CD4-positive, alpha-beta T cell treated with Interleukin-2 at 100 ng/mL for 4 hours (primary cell): ENCODE measurements at places on chromosomes 7 and 10.

GRCh38 chr7:28984631-28985030 is 26.5 kb upstream of the TRIL start:
- DNase-seq = no peak

- DNase-seq = no peak
Measured at GRCh38 chr10:680146-680545, 9.3 kb downstream of the DIP2C start.

GRCh38 chr7:155541986-155542675 is 4.2 kb downstream of the CNPY1 start:
- DNase-seq = no peak

DNA sequence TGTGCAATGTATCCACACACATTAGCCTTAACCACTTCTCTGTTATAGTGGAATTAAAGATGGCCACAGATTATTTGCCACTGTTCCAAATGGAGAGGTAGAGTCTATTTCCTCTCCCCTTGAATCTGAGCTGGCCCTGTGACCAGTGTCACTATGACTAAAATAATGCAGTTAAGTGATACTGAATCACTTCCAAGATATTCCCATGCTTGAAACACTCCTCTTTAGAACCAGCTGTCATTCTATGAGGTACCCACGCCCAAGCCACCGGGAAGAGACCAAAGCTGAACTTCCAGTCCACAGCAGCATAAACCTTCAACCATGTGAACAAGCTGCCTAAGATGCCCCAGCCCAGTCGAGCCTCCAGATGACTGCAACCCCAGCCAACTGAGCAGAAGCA is 2.1 kb upstream of the DHX32 start:
- no peak for DNase-seq

- DNase-seq = no peak
Measured at GRCh38 chr7:132751244-132751647, 175.0 kb upstream of the PLXNA4 start.

GRCh38 chr10:35778306-35778705 is 136.2 kb upstream of the FZD8 start:
- no peak for DNase-seq

GRCh38 chr7:2175514-2175913 is 57.2 kb downstream of the MAD1L1 start:
- DNase-seq = no peak

GRCh38 chr10:84511709-84512285 is 183.4 kb downstream of the CCSER2 start:
- no peak for DNase-seq

DNA sequence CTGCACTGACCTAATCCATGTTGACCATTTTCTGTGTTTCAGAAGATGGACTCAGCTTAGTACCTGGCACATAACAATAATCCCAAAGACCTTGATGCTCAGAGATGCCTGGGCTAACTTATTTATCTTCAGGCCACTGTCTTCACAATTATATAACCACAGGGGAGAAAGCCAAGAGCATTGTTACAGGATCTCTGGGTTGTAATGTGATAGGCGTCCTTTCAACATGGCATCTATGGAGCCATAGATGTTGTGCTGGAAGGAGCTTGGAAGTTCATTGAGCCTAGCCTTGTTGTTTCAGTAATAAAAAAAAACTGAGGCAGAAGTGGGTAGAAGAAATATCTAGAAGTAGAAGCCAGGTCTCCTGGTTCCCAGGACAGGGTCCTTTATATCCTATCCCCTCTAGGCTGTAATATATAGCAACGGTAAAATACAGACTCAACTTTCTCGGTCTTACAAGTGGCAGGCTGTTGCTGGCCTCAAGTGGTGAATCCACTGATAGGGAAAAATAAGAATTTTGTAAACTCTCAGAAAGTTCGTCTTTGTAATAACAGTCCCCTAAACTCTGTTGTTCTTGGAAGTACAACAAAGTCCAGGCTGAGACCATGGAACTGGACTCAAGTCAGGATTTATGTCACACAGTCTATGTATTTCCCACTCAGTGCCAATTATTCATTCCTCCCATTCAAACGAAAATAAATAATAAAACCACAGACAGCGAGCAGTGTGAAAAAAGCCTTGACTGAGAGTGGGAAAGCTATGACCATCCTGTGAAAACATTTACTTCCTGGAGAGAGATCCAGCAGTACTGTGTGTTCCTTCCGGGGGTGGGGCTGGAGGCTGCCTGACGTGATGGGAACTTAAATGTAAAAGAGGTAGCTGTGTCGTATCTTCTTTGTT is 277.6 kb downstream of the REEP3 start:
- no peak for DNase-seq

- DNase-seq = no peak
Measured at GRCh38 chr10:119689016-119689580, 36.8 kb upstream of the INPP5F start.

DNA sequence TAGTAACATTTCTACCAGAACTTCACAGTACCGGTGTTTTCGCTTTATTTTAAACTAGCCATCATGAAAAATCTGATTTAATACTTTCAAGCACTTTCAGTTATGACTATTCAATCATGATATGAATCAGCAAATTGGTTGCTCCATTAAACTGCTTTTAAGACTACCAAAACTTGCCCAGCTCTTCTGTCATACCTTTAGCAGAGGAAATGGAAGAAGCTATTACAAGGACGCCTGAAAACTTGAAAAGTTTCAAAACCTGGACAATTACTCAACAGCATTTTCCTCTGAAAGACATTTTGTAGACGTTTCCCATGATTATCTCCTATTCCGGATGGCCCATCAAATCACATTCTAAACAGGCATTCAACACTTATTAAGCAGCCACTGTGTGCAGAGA is 2.0 kb downstream of the JAZF1 start:
- no peak for DNase-seq

DNA sequence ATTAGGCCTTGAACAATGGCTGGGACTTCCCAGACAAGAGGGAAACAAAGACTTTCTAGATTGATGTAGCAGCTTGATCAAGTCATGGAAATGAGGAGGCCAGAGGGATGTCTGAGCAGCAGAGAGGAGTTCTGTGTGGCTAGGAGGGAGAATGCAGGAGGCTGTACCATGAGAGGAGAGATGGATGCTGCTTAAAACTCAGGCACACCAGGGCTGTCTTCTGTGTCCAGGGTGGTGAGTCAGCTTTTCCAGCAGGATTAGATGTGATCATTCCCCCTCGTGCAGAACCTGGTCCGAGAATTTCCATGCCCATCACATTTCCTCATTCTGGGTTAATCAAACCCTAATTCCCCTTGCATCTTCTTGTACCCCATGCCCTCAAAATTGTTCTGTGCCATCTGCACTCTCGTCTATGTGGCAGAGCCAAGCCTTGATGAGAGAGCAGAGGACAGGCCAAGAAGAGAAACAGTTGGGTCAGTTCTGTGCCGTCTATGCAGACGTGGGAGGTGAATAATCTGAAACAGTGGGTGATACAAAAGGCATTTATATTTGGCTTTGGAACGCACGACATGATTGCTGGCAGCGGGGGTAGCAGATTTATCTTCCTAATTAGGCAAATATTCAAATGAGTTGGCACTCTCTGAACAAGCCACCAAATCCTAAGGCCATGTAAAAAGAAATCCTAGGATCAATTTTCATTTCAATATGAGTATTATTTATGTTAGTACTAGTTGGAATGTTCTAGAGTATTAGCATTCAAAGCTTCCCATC is 160.7 kb downstream of the TMEM178B start:
- DNase-seq = no peak

DNA sequence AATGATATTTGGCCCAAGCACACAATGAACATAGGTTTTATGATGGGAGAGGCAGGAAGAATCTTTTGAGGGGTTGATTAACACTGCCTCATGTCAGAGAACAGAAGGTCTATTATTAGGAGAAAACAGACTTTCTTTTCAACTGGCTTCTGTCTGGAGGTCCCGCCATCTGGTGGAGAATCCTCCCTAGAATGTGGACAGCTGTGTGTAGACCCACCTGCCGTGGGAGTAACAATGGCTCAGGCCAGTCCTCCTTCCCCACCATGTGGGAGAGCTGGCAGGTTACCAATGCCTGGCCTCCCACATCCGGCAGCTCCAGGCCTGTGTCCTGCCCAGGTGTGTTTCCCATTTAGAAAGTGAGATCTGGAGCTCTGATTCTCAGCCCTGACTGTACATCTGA is 70.4 kb upstream of the AOAH start:
- DNase-seq = no peak

- no peak for DNase-seq
Measured at GRCh38 chr10:13892001-13892491, 305.3 kb downstream of the PRPF18 start.

- no peak for DNase-seq
Measured at GRCh38 chr7:64131696-64132095, 75.3 kb upstream of the ZNF735 start.

DNA sequence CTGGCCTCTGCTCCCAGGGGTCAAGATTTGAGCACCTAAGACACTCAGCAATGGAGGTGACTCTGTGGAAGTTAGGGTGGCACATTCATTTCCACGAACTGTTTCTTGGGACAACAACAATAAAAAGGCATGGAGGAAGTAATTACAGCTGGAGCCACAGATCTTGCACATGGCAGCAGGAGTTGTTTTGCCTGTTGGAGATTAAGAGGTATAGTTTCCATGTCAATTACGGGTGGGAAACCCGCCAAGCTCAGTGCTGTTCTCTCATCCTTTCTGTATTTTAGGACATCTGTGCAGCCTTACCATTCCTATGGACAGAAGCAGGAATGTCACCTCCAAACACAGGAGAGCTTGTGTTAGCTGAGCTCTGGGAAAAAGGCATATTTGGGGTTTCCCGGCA is 201.2 kb downstream of the SNX10 start:
- no peak for DNase-seq

GRCh38 chr10:119834188-119834587 is 38.5 kb downstream of the MCMBP start:
- peak; percentile 11 for DNase-seq

- no peak for DNase-seq
Measured at GRCh38 chr7:77738382-77738781, 42.1 kb downstream of the RSBN1L start.

- DNase-seq = no peak
Measured at GRCh38 chr10:61391281-61391680, 61.9 kb downstream of the TMEM26 start.

DNA sequence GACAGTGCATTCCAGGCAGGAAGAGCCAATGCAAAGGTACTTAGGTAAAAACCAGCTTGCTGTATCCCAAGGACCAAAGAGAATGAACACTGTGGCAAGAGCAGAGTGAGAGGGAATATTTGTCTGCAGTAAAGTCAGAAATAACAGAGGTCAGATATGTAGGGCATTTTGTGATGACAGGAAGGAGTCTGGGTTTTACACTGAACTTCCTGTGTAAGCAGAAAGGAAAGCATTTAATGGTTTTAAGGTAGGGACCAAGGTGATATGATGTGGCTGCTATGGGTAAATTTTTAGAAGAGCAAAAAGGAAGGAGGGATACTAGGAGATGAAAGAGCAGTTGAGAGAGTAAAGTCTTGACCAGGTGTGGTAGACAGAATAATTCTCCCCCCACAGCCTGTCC is 10.1 kb downstream of the ABCB1 start:
- DNase-seq = no peak

DNA sequence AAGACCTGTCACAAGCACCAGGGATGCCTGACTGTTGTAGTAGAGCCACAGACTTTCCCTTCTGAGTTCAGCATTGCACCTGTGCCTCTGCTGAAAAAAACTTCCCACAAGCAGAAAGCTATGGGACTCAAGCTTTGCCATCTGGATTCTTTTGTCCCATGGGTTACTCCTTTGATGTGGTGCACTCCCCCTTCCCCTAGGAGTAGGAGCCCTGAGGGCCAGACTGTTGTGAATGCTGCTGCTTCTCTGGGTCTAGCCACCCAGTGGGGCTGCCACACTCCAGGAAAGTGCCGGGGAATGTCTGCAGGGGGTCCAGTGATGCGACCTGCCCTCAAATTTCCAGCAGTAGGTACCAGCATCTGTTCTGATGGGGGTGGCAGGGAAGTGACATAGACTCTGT is 11.7 kb downstream of the CASP7 start:
- no peak for DNase-seq

- DNase-seq = no peak
Measured at GRCh38 chr7:69610374-69611084, 12.3 kb downstream of the AUTS2 start.

DNA sequence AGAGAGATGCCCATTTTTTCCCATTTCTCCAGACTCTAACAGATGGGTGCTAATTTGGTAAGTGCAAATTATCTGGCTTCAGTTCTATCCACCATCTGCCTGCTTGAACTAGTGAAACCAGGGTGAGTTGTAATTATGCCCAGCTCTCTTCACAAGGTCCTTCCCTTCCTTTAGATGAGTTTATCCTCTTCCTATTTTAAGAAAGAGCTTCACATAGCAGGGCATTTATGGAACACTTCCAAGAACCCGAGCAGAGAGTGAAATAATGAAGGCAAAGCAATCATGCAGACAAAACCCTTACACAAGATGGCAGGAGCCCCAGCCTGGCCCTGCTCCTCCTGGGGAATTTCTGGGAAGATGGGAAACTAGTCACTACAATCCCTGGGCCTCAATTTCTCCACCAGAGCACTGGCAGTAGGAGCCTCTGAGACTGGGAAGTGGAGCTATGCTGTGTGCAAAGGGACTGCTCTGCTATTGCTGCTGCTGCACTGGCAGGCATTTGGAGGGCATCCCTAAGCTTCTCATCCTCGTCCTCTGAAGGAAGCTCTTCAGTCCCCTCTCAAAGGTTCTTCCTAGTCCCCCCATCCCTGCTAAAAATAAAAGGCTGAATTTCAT is 33.7 kb upstream of the PLXNA4 start:
- DNase-seq = no peak
